ENCODE measurements at places on chromosomes 2 and 18. TPM values are rescaled to one million over a fixed set of nuclear protein-coding genes. Genes with fewer than 3 reads are reported as not detected.

The ARHGEF4 gene
- total RNA-seq, result 0.41 TPM

The TMEFF2 gene
- not detected for total RNA-seq

The VAMP8 gene
- 146 TPM for total RNA-seq

The UGT1A8 gene
- not detected for total RNA-seq

Data from T-helper 2 cell treated with Interferon-gamma antibody and Interleukin-4, amounts not matched to agents 100 ng/mL and 5 ng/mL, for 36 hours (primary cell).